Jurkat, Clone E6-1 (cell line): ENCODE measurements at places on chromosomes 5 and 9.

GRCh38 chr9:34606905-34607304, 5.0 kb downstream of the RPP25L start:
- no peak for DNase-seq

- no peak for DNase-seq
Measured at GRCh38 chr5:31886206-31886605, 247.3 kb downstream of the PDZD2 start.

- no peak for DNase-seq
Measured at GRCh38 chr5:176712546-176713304, 65.4 kb downstream of the TSPAN17 start.

DNA sequence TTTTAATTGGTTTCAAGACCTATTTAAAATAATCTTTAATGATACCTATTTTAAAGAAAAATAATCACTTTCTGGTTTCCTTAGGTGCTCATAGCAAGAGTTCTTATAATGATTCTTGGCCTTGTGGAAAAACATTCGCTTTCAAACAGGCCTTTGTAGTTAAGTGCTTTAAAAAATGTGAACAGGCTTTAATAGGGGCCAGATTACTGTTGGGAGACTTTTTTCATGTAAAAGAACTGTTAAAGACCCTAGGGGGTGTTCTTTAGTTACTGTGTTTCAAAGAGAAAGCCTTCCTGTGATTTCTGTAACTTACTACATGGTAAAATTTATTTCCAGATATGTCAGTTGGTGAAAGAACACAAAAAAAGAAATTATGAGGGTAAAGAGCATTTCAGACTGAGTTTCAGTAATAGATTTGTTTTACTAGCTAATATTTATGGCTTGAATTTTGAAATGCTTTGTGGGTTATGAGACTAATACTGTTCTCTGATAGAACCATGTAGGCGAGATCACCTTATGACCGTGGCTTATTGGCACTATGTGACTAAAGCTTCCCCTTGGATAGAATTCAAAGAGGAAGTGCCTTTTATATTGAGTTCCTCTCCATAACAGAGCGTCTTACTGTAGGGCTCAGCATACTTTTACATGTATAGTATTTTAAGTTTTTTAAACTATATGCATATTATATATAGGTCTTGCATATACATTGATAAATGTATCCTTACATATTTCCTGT, 70.7 kb downstream of the CSNK1G3 start:
- no peak for DNase-seq

DNA sequence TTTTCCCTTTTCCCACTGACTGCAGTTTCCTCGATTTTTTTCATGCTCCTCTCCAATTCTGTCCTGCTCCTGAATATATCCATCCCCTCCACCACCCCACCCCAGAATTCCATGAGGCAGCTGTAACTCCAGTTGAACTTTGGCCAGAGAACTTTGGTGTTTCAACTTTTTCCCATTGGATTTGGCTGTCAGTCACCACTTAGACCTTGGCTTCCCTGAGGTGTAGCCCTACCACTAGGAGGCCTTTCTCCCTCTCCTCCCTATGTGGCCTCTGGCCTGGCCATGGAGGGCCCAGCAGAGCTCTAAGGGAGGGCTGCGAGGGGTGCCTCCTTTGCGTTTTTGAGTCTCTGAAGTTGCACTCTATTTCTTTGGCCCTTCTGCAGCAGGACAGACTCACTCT, 261.3 kb downstream of the PIK3R1 start:
- no peak for DNase-seq

DNA sequence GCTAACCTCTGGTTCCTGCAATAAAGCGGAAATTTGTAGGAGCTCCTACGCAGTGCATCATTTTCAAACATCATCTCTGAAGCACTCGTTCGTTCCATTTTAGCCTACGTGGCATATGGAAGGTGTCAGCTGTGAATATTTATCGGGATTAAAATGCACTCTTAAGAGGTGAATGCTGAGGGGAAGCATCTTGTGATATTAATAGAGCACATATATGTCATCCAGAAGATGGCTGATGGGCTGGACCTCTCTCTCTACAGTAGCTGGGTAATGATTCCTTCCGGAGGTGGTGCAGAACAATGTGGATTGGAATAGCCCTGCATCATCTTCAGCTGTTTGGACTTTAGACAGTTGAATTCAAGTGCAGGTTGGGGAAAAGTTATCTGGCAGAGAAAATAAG, 478.7 kb downstream of the DMAC1 start:
- no peak for DNase-seq

DNA sequence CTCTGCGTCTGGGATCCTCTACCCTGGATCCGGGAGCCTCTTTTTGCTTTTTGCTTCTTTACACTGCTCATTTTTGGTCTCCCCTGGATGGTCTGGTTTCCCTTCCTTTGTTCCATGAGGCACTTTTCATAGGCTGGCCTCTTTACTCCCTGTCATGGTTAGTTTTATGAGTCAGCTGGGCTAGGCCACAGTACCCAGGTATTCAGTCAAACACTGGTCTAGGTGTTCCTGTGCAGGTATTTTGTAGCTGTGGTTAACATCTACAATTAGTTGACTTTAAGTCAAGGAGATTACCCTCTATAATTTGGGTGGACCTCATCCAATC, 17.5 kb downstream of the ANKRD33B start:
- DNase-seq: no peak

DNA sequence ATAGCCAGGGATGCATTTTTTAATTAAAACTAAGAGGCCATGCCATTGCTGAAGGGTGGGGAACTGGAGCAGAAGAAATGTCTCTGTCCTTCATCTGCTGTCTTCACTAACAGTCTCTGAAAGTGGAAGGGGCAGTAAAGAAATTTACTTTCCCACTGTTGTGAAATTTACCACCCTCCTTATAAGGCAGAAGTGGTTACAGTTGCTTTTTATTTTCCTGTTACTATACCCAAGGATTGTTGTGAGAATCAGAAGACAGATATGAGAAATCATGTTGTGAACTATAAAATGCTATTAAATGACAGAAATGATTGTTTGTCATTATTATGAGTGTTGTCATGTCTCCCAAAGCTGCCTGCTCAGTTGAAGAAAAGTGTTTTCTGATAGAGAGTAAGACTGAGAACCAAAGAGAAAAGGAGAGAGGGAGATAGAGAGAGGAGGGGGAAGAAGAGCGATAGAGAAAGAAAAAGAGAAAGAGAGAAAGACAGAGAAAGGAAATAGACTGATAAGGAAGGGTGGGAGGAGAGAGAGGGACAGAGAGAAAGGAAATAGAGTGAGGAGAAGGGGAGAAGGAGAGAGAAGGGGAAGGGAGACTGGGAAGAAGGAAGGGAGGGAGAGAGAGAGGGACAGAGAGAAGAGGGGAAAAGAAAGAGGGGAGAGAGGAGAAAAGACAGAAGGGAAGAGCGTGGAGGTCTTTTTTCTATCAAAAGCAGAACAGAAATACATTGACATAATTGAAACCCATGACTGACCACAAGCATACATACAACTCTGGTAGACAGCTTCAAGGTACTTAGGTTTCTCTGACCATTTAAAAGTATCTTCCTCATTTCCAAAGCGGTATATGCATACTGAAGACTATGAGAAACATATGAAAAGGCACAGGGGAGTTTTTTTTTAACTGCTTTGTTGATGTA, 22.5 kb downstream of the SEC61B start:
- DNase-seq: no peak
